Astrocyte of the cerebellum (primary cell): ENCODE measurements at places on chromosomes 13 and 19.
A peak's percentile ranks its signal among the peaks of the same experiment; 100 is the strongest.

DNA sequence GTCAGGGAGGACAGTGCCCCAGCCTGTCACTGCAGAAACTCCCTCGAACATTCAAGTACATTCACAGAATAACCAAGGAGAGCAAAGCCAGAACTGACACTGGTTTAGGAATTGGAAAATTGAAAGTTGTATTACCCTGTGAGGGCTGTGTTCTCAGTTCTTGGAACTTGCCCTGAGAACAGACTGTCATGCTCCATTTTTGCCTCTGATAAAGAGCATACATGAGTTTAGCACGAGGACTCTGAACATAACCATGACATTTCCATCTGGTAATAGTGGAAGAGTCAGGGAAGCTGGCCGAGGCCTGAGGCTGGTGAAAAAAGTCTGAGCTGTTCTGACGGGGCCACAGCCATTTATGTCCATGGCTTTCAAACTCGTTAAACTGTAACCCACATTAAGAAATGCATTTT is 15.2 kb upstream of the SLC25A30 start:
- DNase-seq, result no peak

DNA sequence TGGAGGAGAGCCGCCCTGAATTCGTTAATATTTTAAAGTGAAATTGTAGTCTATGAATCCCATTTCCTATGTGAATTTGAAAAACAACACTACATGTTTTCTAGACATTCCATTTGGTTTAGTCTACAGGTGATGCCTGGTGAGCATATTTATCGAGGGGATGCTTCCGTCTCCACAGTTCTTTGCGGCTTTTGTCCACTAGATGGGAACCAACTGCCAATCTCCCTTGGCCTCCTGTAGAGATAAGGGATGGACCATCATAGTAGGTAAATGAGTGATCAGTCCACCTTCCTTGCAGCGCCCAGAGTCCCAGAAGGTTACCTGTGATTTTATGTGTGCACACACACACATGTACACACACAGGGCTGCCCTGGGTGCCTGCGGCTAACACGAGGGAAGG is 289.8 kb upstream of the SOX21 start:
- no peak for DNase-seq

DNA sequence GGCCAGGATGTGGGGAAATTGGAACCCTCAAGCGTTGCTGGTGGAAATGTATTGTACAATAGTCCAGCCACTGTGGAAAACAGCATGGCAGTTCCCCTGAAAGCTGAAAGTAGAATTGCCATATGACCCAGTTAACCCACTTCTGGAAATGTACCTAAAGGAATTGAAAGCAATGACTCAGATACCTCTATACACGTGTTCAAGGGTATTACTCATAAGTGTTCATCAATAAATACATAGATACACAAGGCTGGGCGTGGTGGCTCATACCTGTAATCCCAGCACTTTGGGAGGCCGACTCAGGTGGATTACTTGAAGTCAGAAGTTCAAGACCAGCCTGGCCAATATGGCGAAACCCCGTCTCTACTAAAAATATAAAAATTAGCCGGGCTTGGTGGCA is 71.9 kb upstream of the IRS2 start:
- DNase-seq, result no peak

- DNase-seq, result no peak
These were observed 607.6 kb downstream of the FGF9 start for GRCh38 chr13:22278336-22278929.

DNA sequence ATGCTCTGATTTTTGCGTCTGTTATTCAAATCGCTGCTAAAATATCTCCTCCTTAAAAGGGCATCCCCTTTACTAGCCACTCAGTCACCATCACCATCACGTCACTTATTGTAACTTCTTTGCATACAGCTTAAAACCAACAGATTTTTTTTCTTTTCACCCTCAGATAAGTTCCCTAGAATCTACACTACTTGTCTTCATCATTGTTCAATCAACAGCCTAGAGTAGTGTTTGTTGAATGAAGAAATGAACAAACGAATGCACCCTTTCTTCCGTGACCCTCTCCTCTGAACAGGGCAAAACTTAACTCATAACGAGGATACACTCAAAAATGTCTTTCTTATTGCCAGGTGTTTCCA is 1.1 kb upstream of the AKAP11 start:
- no peak for DNase-seq

DNA sequence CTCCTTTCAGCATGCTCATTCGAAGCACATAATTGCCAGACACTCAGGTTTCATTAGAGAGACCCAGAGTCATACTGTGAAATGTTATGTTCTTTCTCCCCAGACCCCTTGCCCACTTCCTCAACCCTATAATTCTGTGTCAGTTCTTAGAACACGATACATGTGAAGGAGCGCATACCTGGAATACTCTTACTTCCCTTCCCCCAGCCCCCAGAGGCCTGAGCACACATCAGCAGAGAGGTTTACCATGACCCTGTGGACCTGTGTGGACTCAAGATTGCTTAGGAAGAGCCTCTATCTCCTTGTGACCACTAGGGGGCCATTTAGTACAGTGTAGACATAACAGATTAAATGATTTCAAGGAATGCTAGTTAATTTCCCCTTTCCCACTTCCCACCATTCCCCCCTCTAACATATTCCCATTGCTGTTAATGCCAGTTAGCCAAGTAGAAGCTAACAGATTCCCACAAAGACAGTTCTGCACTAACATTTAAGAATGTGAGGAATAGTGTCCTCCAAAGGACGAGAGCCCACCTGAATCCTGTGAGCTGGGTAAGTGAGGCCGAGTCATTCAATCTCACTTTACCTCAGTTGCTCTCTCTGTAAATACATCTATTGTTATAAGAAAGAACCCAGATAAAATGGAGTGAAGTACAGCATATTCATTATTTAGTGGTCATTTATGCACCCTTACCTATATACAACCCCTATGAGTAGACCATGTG is 154.2 kb upstream of the MAB21L1 start:
- DNase-seq, result peak; percentile 22

GRCh38 chr19:51809787-51810186 is 14.8 kb downstream of the FPR3 start:
- no peak for DNase-seq

- DNase-seq, result no peak
These were observed 471.9 kb downstream of the KCTD12 start for GRCh38 chr13:76414320-76414719.

DNA sequence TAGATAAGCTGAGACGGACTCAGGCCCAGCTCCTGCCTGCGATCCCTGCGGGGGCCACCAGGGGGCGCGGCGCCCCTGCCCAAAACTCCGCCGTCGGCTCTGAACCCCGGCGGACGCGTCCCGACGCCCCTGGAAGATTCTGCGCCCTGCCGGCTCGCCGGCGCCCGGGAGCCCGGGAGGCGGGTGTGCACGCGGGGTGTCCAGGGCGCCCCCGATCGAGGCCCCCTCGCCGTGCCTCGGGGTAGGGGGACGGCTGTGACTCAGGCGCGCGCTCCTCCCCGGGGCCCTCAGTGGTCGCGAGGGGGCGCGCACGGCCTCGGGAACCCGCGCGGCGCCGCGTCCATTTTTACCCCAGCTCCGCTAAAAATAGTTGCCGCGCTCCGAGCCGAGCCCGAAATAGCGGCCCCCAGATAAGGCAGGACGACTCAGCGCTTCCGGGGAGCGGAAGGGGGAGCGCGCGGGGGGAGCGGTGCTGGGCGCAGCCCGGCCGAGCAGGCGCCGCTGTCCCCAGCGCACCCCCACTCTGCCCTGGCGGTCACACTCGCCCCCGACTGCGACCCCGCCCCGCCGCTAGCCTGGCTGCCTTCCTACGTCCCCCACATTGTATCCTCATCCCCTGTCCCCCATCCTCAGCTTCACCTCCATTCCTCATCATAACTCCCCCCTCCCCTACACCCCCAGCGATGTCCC is 16.0 kb upstream of the ERCC1 start:
- DNase-seq, result no peak

- no peak for DNase-seq
These were observed 15.9 kb upstream of the ZNF681 start for GRCh38 chr19:23774524-23774971.

- no peak for DNase-seq
These were observed 26.6 kb upstream of the ZNF331 start for GRCh38 chr19:53511357-53511756.

- no peak for DNase-seq
These were observed 9.2 kb downstream of the ADGRE2 start for GRCh38 chr19:14769201-14769600.

DNA sequence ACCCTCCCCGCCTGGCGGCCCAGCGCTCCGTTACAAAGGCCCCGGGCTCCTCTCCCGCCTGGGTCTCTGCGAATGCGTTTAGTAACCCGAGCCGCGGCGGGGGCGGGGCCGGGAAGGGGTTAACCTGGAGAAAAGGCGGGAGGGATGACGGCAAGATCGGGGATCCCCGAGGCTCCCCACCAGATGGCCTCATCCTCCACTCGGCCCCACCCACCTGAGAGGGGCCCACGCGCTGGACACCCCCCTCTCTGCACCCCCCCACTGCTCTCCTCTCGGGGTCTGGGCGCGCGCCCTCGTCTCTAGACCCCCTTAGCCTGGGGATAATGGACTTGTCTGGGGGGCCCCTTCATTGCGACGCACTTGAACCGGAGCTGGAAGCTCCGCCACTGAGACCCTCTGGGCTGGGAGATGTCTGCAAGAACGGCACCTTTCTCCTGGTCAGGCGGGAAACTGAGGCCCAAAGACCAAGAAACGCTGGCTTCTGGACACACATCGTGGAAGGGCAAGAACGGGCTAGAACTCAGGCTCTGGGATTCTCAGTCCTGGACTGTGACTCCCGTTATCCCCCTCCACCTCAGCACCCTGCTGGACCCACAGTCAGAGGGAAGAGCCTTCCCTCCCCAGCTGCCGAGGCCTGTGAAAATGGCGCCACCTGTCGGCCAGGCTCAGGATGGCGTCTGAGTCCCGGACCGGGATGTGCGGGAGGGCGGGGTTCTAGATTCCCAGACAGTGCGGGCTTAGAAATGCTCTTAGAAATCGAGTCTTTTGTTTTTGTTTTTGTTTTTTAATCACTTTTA is 2.9 kb upstream of the LTBP4 start:
- peak; percentile 72 for DNase-seq

GRCh38 chr19:23071147-23071511 is 45.7 kb upstream of the ZNF730 start:
- no peak for DNase-seq

DNA sequence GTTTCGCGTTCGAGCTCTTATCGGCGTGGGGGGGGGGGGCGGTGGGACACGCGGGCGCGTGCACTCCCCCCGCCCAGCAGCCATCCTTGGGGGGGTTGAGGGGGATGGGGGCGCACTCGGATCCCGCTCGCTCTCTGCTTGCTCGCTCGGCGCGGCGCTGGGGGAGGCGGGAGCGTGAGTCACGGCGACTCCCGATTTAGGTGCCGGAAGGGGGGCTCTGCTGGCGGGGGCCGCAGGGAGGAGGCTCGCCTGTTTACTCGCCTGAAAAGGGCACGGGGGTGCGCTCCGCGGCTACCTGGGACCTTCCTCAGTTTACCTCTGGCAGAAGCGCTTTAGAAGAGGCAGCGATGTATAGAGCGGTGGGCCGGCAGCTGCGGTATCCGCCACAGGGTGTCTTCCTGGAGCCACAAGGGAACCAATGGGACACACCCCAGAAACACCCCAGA is 1.1 kb upstream of the PDE4A start:
- DNase-seq, result no peak

GRCh38 chr13:60312851-60313505 is 84.0 kb upstream of the TDRD3 start:
- no peak for DNase-seq

- DNase-seq, result no peak
These were observed 625 bp downstream of the ZFP82 start for GRCh38 chr19:36417752-36418286.

DNA sequence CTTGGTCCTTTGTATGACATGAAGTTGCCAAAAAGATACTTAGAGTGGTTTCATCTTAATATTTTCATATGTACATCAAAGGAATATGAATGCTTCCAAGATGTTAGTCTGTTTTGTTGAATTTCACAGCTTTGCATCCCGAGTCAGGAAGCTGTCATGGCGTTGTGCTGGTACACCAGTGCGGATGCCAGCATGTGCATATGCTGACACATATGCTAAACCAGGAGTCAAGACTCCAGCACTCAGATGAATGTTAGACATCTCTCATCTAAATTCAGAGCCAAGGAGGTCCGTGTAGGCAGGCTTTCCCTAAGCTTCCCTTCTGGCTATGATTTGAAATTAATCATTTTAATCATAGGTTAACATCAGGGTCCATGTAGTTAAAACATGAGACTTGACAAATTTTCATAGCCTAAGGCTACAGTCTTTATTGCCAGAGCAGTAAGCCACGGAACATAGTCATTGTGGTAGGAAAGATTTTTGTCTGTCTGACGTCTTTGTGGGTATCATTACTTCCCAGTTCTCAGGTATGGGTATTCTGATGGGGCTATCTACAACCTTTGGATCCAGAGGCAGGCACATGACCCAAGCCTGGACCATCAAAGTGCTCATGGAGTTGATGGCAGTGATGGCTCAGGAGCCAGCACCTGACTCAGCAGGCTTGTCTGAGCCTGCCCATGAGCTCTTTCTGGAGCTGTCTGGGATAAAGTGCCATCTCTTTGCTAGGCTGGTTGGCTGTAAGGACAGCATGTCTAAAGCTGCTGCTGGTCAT is 246.1 kb downstream of the KCNRG start:
- no peak for DNase-seq

DNA sequence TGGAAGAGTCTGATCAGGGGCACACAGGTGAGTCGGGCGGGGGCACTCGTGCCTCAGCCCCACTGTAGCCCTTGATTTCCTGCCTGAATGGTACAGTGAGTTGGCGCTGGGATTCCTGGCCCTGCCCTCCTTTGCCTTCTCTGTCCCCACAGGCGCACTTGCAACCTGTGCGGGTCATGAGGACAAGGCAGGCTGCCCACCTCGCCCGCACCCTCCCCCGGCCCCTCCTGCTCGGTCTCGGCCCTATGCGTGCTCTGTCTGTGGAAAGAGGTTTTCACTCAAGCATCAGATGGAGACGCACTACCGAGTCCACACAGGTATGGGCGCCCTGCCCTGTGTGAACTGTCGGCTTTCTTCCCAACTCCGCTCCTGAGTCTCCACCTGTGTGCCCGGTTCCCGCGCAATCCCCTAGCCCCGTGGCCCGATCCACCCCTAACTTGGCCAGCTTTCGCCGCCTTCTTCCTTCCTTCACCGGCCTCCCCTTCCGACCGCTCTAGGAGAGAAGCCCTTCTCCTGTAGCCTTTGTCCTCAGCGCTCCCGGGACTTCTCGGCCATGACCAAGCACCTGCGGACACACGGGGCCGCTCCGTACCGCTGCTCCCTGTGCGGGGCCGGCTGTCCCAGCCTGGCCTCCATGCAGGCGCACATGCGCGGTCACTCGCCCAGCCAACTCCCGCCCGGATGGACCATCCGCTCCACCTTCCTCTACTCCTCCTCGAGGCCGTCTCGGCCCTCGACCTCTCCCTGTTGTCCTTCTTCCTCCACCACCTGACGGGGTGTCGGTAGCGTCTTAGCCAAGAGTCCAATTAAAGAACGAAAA is 1.6 kb upstream of the KMT2B start:
- peak; percentile 2 for DNase-seq
